Muscle of leg (tissue), 16 donors: ENCODE measurements at places on chromosomes 16 and 17. TPM values are rescaled to one million over a fixed set of nuclear protein-coding genes. Genes with fewer than 3 reads are reported as not detected.
A peak's percentile ranks its signal among the peaks of the same experiment; 100 is the strongest.

DNA sequence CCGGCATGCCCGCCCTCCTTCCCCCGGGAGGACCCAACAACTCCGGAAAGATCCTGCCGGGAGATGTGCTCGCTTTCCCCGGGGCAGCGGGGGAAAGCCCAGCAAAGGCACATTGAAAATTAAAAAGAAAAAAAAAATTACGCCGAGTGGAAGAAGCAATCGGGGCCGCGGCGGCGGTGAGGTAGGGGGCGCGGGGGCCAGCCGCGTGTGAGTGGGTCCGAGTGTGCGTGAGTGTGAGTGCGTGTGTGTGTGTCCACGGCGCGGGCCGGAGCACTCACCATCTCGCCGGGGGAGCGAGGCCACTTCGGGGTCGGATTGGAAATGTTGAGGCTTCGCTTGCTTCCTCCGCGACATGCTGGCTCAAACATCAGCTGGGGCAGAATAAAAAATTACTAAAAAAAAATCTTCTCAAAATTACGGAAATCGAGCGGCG is at the start of gene SALL1:
TSS of gene SALL1 (minus strand) at position 383 of the 433 bp plus-strand sequence. CDS start at position 354, 29 bp downstream.
- peak within 1 kb of the TSS; percentile 39 for H3K4me3 ChIP-seq
- H3K27me3 ChIP-seq, result peaks cover 76% of the 10 kb centered on the region
- peaks cover 30% of the 10 kb centered on the region for H3K4me1 ChIP-seq
- H3K36me3 ChIP-seq, result no peaks in the 10 kb centered on the region
- no peak for DNase-seq

VWA3A gene
- 0.27 TPM for polyA plus RNA-seq

- H3K27ac ChIP-seq, result no peak overlapping the region
- no peaks in the 10 kb centered on the region for H3K4me1 ChIP-seq
Measured at GRCh38 chr17:28693869-28694268, 17.8 kb downstream of the PROCA1 start.

DNA sequence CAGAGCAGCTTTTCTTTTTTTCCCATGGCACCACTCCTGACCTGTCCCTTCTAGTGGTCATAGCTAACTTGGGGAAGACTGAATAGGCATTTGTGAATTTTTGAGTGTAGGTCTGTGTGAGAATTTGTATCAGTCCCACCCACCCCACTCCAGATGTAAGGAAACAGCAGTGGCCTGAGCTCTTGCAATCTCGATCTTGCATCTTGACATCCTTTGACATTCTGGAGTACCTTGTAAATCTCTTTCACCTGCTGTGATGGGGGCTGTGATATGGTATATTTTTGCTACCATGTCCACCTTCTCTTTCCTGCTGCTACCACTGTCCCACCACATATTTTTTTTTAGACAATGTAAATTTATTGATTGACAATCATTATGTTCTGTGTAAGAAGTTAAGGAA is 289.3 kb downstream of the MAP2K6 start:
- DNase-seq, result no peak
- H3K4me3 ChIP-seq, result no peak overlapping the region
- no peaks in the 10 kb centered on the region for H3K36me3 ChIP-seq

- H3K4me3 ChIP-seq, result no peak overlapping the region
- H3K27me3 ChIP-seq, result no peaks in the 10 kb centered on the region
- DNase-seq, result no peak
- no peaks in the 10 kb centered on the region for H3K36me3 ChIP-seq
Measured at GRCh38 chr17:17358060-17358751, 55.0 kb downstream of the NT5M start.

DNA sequence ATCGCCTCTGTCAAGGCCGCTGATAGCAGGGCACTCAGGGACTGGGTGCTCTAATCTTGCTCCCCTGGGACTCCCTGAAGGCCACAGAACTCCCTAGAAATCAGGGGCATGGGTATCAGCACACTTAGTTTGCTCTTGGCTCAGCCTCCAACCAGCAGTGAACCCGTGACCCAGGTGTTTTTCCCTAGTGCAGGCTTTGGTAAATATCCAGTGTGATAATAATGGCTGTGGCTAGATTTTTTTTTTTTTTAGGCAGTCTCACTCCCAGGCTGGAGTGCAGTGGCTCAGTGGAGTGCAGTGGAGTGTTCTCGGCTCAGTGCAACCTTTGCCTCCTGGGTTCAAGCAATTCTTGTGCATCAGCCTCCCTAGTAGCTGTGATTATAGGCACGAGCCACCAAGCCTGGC is 10.3 kb downstream of the NUPR1 start:
- H3K27me3 ChIP-seq, result no peaks in the 10 kb centered on the region
- H3K27ac ChIP-seq, result no peak overlapping the region
- no peak overlapping the region for H3K4me3 ChIP-seq
- DNase-seq, result no peak
- H3K4me1 ChIP-seq, result no peaks in the 10 kb centered on the region

DNA sequence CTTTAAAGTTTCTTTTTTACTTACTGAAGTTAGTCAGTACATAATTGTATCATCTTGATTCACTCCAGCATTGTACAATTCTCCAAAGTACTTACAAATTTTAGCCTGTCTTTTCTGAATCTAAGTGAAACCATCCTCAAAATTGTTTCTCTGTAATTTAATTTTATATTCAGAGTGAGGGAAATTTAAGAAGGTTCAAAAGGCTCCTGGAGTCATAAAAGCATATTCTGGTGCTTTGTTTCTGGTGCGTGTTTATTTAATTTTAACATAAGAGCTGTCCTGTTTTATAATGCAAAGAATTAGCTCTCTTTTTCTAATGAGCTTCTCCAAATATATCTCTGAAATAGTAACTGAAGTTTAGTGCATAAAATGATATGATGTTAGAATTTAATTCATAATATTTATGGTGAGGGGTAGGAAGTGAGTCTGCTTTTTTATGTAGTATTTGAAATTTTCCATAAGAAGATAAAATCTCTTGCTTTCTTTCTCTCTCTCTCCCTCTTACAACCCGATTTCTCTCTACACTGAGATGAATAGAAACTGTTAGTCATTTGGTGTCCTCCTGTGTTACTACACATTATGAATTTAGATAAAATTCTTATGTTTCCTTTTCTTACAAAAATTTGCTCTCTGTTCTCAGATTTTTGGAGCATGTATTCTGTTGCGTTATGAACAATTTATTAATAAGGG is 339.8 kb downstream of the BCAS3 start:
- DNase-seq, result no peak
- no peaks in the 10 kb centered on the region for H3K27me3 ChIP-seq
- H3K36me3 ChIP-seq, result no peaks in the 10 kb centered on the region
- H3K27ac ChIP-seq, result no peak overlapping the region
- no peaks in the 10 kb centered on the region for H3K4me1 ChIP-seq

DNA sequence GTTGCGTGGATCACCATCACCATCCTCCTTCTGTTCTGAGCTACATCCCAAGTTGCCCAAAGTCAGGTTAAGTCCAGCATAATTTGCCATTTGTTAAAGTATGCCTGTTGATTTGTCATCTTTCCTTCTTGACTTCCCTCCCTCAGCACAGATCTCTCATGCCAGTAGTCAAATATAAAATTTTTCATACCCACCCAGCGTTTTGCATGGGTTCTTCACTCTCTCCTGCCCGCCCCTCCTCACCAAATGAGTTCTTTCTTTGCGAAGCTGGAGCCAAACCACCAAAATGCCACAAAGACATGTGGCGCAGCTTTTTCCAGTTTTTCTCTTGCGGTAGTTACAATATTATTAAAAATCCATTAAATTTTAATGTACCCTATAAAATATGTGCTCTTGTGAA is 167.2 kb downstream of the MSI2 start:
- H3K4me3 ChIP-seq, result no peak overlapping the region
- peaks cover 17% of the 10 kb centered on the region for H3K4me1 ChIP-seq
- peaks cover 7% of the 10 kb centered on the region for H3K27me3 ChIP-seq
- DNase-seq, result no peak
- no peaks in the 10 kb centered on the region for H3K36me3 ChIP-seq

KRT16 gene
- polyA plus RNA-seq, result not detected

GRCh38 chr17:13212860-13213259 is 195.0 kb upstream of the ELAC2 start:
- H3K27me3 ChIP-seq, result no peaks in the 10 kb centered on the region
- no peaks in the 10 kb centered on the region for H3K4me1 ChIP-seq
- H3K27ac ChIP-seq, result no peak overlapping the region

GRCh38 chr16:12637002-12637401 is 166.7 kb downstream of the CPPED1 start:
- no peaks in the 10 kb centered on the region for H3K36me3 ChIP-seq
- no peaks in the 10 kb centered on the region for H3K4me1 ChIP-seq
- H3K27ac ChIP-seq, result no peak overlapping the region
- no peak for DNase-seq
- no peaks in the 10 kb centered on the region for H3K27me3 ChIP-seq

- no peak for DNase-seq
- H3K4me3 ChIP-seq, result no peak overlapping the region
- no peaks in the 10 kb centered on the region for H3K36me3 ChIP-seq
- peaks cover 2% of the 10 kb centered on the region for H3K27me3 ChIP-seq
- no peak overlapping the region for H3K27ac ChIP-seq
- H3K4me1 ChIP-seq, result peaks cover 8% of the 10 kb centered on the region
Measured at GRCh38 chr16:57940382-57940966, 30.5 kb downstream of the CNGB1 start.

GRCh38 chr17:4950075-4950745 is 709 bp upstream of the ENO3 start:
- H3K27me3 ChIP-seq, result no peaks in the 10 kb centered on the region
- peaks cover 21% of the 10 kb centered on the region for H3K36me3 ChIP-seq
- H3K27ac ChIP-seq, result peak overlapping the region; percentile 98
- peaks cover 52% of the 10 kb centered on the region for H3K4me1 ChIP-seq
- DNase-seq, result peak; percentile 71

GRCh38 chr17:6070430-6070912 is 292 bp downstream of the WSCD1 start:
- peaks cover 54% of the 10 kb centered on the region for H3K4me1 ChIP-seq
- no peak for DNase-seq
- peaks cover 5% of the 10 kb centered on the region for H3K36me3 ChIP-seq
- H3K4me3 ChIP-seq, result peak overlapping the region; percentile 54
- peaks cover 39% of the 10 kb centered on the region for H3K27me3 ChIP-seq

ZNF768 gene
- 32.1 TPM for polyA plus RNA-seq

- peaks cover 32% of the 10 kb centered on the region for H3K27me3 ChIP-seq
- no peaks in the 10 kb centered on the region for H3K36me3 ChIP-seq
- H3K4me1 ChIP-seq, result peaks cover 15% of the 10 kb centered on the region
- no peak for DNase-seq
Measured at GRCh38 chr16:17474572-17474971, 3.8 kb upstream of the XYLT1 start.

DNA sequence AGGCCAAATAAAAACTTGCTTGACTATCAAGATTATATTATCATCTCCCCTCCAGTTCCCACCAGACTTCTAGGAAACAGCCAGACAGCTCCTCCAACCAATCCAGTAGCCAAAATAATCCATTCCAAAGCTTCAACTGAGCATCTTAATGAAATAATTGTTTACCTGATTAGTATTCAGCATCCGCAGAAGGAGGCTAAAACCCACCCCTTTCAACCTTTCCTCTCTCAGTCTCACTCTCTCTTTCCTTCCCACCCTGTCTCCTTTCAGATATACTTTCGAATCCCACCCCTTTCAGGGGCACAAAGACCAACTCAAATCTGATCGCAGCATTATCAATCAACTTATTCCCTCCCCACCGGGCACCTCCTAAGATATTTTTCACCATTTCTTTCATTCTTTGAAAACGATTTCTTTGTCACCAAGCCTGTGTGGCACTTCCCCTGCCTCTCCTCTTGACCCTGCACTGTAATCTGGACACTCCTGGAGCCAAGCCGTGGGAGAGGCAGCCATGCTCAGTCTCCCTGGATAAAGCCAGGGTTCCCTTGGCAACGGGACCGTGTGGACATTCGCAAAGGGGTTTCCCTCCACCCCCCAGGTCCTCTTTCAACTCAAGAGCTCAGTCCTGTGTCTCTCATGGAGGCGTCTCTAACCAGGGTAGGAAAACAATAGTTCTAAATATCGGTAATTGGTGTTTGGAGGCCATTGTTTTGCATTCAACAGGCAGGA is at the start of gene ANKFN1:
TSS of gene ANKFN1 (plus strand) at position 602 of the 729 bp plus-strand sequence. CDS start 59,193 bp downstream, outside the sequence.
- H3K27me3 ChIP-seq, result peaks cover 3% of the 10 kb centered on the region
- DNase-seq, result no peak
- no peak within 1 kb of the TSS for H3K4me3 ChIP-seq
- no peaks in the 10 kb centered on the region for H3K4me1 ChIP-seq

ST6GALNAC1 gene
- polyA plus RNA-seq, result 0.53 TPM

LRRC37A gene
- polyA plus RNA-seq, result 1.8 TPM

GRCh38 chr16:49495596-49496355 is 122.2 kb downstream of the C16orf78 start:
- peaks cover 5% of the 10 kb centered on the region for H3K36me3 ChIP-seq
- no peak overlapping the region for H3K4me3 ChIP-seq
- H3K27ac ChIP-seq, result no peak overlapping the region
- peaks cover 42% of the 10 kb centered on the region for H3K4me1 ChIP-seq
- no peak for DNase-seq

VAC14 gene
- polyA plus RNA-seq, result 24.7 TPM

RPL13 gene
- 4,304 TPM for polyA plus RNA-seq

DNA sequence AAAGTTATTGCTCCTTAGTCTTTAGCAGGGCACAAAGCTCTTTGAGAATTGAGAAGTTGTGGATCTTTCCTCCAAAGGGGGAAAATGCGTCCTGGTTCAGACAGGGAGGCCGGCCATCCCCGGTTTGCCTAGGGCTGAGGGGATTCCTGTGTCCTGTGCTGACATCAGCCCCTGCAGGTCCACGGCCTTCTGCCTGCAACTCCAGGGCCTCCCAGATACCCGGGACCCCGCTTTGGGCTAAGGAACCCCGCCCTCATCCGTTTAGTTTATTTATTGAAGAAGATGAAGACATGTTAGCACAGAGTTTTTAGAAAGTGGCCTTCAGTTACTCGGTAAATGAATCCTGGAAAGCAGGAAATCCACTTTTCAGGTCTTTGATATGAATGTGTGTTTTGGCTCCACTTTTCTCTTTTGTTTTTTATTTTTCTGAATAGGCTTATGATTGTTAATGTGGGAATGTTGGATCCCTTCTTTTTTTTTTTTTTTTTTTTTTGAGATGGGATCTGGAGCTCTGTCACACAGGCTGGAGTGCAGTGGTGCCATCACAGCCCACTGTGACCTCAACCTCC is 65.6 kb downstream of the CRISPLD2 start:
- H3K4me3 ChIP-seq, result no peak overlapping the region
- H3K27ac ChIP-seq, result no peak overlapping the region
- H3K27me3 ChIP-seq, result peaks cover 4% of the 10 kb centered on the region
- H3K4me1 ChIP-seq, result peaks cover 15% of the 10 kb centered on the region
- no peak for DNase-seq
- no peaks in the 10 kb centered on the region for H3K36me3 ChIP-seq

GRCh38 chr17:79750650-79751545 is 20.2 kb downstream of the ENPP7 start:
- no peak overlapping the region for H3K27ac ChIP-seq
- H3K4me3 ChIP-seq, result no peak overlapping the region
- H3K36me3 ChIP-seq, result no peaks in the 10 kb centered on the region
- peaks cover 11% of the 10 kb centered on the region for H3K4me1 ChIP-seq
- DNase-seq, result no peak

PHF12 gene
- polyA plus RNA-seq, result 30.6 TPM

- H3K27ac ChIP-seq, result peak overlapping the region; percentile 38
- peaks cover 38% of the 10 kb centered on the region for H3K27me3 ChIP-seq
- H3K4me3 ChIP-seq, result peak overlapping the region; percentile 40
- peak; percentile 88 for DNase-seq
- H3K36me3 ChIP-seq, result no peaks in the 10 kb centered on the region
Measured at GRCh38 chr17:20010099-20010863, 1.1 kb downstream of the SPECC1 start.
